ENCODE measurements at places on chromosomes 16 and 17.

DNA sequence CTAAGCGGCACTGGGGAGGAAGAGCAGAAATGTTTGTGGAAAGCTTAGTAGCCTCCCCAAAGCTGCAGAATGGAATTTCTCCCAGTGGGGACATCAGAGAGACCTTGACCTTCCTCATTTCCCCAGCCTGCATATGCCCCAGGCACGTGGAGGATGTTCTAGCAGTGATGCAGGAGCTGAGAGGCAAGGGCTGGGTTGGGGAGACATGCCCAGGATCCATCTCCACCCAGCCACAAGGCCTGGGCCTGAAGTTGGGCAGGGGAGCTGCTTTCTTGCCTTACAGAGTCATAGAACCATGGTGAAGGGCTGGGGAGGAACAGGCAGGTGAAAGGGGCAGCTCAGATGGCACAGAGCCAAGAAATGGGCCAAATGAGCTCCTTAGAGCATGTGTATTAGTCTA is 104.0 kb downstream of the TMEM132E start:
- H3K36me3 ChIP-seq = no peaks in the 10 kb centered on the region
- H3K27ac ChIP-seq = no peak overlapping the region
- DNase-seq = no peak
- H3K27me3 ChIP-seq = no peaks in the 10 kb centered on the region
- H3K4me3 ChIP-seq = no peak overlapping the region

GRCh38 chr16:1036726-1037393 is 35.7 kb upstream of the SSTR5 start:
- no peaks in the 10 kb centered on the region for H3K36me3 ChIP-seq
- no peak overlapping the region for H3K4me3 ChIP-seq
- peaks cover 3% of the 10 kb centered on the region for H3K4me1 ChIP-seq
- H3K27ac ChIP-seq = no peak overlapping the region
- H3K27me3 ChIP-seq = no peaks in the 10 kb centered on the region
- DNase-seq = no peak

DNA sequence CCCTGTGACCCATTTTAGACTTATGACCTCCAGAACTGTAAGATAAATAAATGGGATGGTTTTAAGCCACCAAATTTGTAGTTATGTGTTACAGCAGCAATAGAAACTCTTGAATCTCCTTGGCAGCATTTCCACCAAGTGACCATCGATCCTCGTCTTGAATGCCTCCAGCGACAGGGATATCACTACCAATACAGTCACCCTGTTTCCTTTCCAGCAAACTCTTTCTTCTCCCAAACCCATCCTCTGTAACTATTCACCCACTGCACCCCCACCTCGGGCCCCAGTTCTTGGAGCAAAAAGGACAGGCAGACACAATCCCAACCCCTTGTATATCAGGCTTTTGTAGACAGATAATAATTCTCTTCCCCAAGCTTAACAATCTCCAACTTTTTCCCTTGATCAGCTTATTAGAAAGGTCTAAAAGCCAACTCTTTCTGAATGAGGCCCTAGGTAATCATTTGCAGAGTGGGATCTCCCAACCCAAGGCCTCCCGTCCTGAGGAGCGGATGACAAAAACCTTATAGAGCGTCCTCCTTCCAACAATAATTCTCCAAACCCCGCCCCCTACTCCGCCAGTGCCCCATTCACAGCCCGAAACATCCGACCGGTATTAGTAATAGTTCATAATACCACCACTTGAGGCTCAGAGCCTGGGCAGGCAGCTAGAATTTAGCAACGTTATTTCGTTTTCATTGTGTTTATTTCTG is 14.7 kb upstream of the PLLP start:
- no peaks in the 10 kb centered on the region for H3K36me3 ChIP-seq
- DNase-seq = no peak
- H3K4me3 ChIP-seq = peak overlapping the region; percentile 56
- H3K27ac ChIP-seq = no peak overlapping the region
- peaks cover 14% of the 10 kb centered on the region for H3K4me1 ChIP-seq

- H3K27me3 ChIP-seq = no peaks in the 10 kb centered on the region
- peaks cover 11% of the 10 kb centered on the region for H3K4me1 ChIP-seq
- H3K4me3 ChIP-seq = no peak overlapping the region
- DNase-seq = no peak
- peak overlapping the region; percentile 73 for H3K27ac ChIP-seq
These were observed 10.5 kb upstream of the TEKT3 start for GRCh38 chr17:15351925-15352324.

DNA sequence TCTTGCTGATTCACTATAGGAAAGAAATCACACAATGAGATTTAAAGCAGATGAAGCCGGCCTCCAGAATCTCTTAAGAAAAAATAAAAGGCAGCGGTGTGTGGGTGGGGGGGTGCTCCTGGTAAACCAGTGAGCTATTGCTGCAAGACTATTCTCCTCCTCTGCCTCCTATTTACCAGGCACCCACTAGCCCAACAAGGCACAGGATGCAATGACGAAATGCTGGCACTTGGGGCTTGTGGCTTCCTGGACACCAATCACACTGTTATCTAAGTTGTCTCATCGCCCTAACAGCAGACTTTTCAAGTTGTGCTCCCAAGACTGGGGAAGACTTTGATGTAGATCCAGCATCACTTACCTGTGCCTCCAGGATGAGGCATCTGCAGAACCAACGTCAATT is 50.2 kb upstream of the NDRG4 start:
- H3K27ac ChIP-seq = no peak overlapping the region
- DNase-seq = no peak
- H3K36me3 ChIP-seq = no peaks in the 10 kb centered on the region
- H3K4me3 ChIP-seq = no peak overlapping the region
- no peaks in the 10 kb centered on the region for H3K27me3 ChIP-seq
- no peaks in the 10 kb centered on the region for H3K4me1 ChIP-seq

GRCh38 chr16:87836844-87837581 is 32.3 kb downstream of the SLC7A5 start:
- H3K4me1 ChIP-seq = no peaks in the 10 kb centered on the region
- H3K27me3 ChIP-seq = no peaks in the 10 kb centered on the region
- peaks cover 98% of the 10 kb centered on the region for H3K36me3 ChIP-seq

DNA sequence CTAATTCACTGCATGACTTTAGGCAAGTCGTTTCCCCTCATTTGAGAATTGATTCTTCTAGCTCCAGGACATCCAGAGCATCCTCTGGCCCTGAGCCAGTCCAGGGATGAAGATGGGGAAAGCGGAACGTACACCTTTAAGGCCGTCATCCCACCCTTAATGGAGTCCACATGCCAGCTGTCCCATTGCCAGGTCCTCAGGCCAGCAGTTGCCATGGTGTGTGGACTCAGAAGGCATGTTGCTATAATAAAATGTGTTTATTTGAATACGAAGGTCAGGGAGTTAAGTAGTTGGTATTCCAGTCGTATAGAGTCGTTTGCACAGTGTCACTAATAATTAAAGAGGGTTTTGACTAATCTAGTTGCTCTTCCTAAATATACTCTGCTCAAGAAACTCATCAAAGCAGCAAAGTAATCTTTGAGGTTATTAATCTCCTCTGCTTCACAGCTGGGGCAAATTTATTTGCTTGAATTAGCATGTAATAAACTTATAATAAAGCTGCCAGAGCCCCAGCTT is 30.4 kb downstream of the CCDC182 start:
- no peaks in the 10 kb centered on the region for H3K27me3 ChIP-seq
- no peaks in the 10 kb centered on the region for H3K4me1 ChIP-seq
- no peaks in the 10 kb centered on the region for H3K36me3 ChIP-seq
- no peak overlapping the region for H3K4me3 ChIP-seq
- no peak for DNase-seq
- no peak overlapping the region for H3K27ac ChIP-seq

- no peaks in the 10 kb centered on the region for H3K4me1 ChIP-seq
- no peak overlapping the region for H3K27ac ChIP-seq
- peak; percentile 90 for DNase-seq
- no peak overlapping the region for H3K4me3 ChIP-seq
- H3K27me3 ChIP-seq = no peaks in the 10 kb centered on the region
These were observed 11.5 kb downstream of the FLII start for GRCh38 chr17:18246880-18247612.

GRCh38 chr16:3029491-3030221 is 5.8 kb downstream of the THOC6 start:
- peak; percentile 51 for DNase-seq
- H3K27ac ChIP-seq = no peak overlapping the region
- peaks cover 22% of the 10 kb centered on the region for H3K36me3 ChIP-seq
- H3K4me1 ChIP-seq = peaks cover 7% of the 10 kb centered on the region

- no peak overlapping the region for H3K4me3 ChIP-seq
- peak; percentile 20 for DNase-seq
- peaks cover 8% of the 10 kb centered on the region for H3K4me1 ChIP-seq
- H3K27ac ChIP-seq = no peak overlapping the region
- H3K36me3 ChIP-seq = no peaks in the 10 kb centered on the region
- peaks cover 28% of the 10 kb centered on the region for H3K27me3 ChIP-seq
These were observed 40.3 kb downstream of the CBFA2T3 start for GRCh38 chr16:88936556-88937205.

DNA sequence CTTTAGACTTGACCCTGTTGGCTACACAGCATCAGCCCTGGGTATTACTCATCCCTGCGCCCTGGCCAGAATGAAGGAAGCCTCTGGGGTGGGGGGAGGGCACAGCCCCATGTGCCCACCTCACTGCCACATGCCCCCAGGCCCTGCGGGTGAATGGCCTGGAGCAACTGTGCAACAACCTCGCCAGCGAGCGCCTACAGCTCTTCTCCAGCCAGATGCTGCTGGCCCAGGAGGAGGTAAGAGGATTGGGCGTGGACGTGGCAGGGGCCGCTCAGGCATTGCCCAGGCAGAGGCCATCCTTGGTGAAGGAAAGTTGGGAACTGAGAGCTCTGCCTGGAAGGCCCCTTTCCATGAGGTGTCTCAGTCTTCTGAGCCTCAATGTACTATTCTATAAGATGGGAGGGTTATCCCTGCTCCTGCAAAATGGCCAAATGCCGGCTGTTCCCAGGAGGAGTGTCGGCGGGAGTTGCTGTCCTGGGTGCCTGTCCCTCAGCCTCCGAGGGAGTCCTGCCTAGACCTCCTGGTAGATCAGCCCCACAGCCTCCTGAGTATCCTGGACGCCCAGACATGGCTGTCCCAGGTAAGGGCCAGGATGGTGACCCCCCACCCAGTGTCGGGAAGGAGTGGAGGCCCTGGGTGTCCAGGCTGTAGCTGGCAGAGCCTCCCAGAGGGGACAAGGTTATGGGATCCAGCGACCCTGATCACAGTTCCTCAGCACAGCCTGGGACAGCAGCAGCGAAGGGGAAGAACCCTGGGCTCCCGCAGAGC is 8.9 kb downstream of the MYO15B start:
- no peaks in the 10 kb centered on the region for H3K36me3 ChIP-seq
- H3K27me3 ChIP-seq = no peaks in the 10 kb centered on the region
- no peak overlapping the region for H3K4me3 ChIP-seq
- no peak overlapping the region for H3K27ac ChIP-seq
- DNase-seq = no peak
- H3K4me1 ChIP-seq = no peaks in the 10 kb centered on the region

GRCh38 chr17:43949781-43950180 is 4.0 kb downstream of the PYY start:
- H3K36me3 ChIP-seq = no peaks in the 10 kb centered on the region
- H3K27ac ChIP-seq = no peak overlapping the region
- H3K27me3 ChIP-seq = peaks cover 32% of the 10 kb centered on the region
- peaks cover 5% of the 10 kb centered on the region for H3K4me1 ChIP-seq
- no peak overlapping the region for H3K4me3 ChIP-seq

GRCh38 chr17:47184681-47185080 is 4.4 kb downstream of the CDC27 start:
- DNase-seq = no peak
- H3K36me3 ChIP-seq = peaks cover 2% of the 10 kb centered on the region
- no peaks in the 10 kb centered on the region for H3K4me1 ChIP-seq
- no peak overlapping the region for H3K4me3 ChIP-seq

- H3K27me3 ChIP-seq = no peaks in the 10 kb centered on the region
- H3K36me3 ChIP-seq = no peaks in the 10 kb centered on the region
- peaks cover 15% of the 10 kb centered on the region for H3K4me1 ChIP-seq
These were observed at the start of gene CYB561 for GRCh38 chr17:63445954-63446752. Gene CYB561, minus strand, starts transcription at chr17:63446306. Its CDS starts 8,759 bp downstream, at chr17:63437547.

DNA sequence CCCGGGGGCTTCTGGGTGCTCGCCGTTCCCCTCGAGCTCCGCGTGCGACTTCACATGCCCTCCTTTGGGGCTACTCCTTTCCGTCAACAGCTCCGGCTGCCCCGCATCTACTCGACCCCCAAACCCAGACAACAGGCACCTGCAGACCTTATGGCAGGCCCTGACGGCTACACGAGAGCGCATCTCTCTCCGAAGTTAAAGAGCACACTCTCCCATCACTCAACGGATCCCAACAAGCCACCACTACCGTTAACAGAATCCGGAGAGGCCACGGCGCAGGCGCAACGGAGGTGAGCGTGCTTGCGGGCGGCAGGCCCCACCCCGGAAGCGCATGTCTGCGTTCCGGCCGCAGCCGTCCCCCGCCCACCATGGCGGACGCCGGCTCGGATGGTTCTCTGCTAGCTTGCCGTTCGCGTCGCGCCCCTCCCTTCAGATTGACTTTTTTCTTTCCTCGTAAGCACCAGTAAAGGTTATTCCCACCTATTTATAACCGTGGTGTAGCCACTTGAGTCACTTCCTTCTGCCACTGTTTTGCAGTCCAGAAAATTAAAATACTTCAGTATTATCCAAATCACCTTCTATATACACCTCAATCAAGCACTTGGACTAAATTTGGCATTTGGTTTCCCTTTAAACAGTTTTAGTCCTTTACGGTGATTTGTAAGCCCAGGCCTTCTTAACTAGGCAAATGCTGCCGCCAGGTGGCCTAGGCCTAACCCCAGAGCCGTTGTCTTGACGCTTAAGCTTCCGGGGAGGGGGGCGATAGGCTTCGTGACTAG is at the start of gene POLG2:
TSS of gene POLG2 (minus strand) at position 269 of the 779 bp plus-strand sequence. CDS start at position 183, 86 bp downstream.
- DNase-seq = peak; percentile 97
- H3K4me3 ChIP-seq = peak within 1 kb of the TSS; percentile 77
- peaks cover 2% of the 10 kb centered on the region for H3K4me1 ChIP-seq
- peak within 1 kb of the TSS; percentile 77 for H3K27ac ChIP-seq

- no peak overlapping the region for H3K27ac ChIP-seq
- peaks cover 16% of the 10 kb centered on the region for H3K4me1 ChIP-seq
- no peaks in the 10 kb centered on the region for H3K36me3 ChIP-seq
- H3K27me3 ChIP-seq = peaks cover 86% of the 10 kb centered on the region
- DNase-seq = no peak
These were observed 16.1 kb upstream of the HOXB9 start for GRCh38 chr17:48642059-48642842.

DNA sequence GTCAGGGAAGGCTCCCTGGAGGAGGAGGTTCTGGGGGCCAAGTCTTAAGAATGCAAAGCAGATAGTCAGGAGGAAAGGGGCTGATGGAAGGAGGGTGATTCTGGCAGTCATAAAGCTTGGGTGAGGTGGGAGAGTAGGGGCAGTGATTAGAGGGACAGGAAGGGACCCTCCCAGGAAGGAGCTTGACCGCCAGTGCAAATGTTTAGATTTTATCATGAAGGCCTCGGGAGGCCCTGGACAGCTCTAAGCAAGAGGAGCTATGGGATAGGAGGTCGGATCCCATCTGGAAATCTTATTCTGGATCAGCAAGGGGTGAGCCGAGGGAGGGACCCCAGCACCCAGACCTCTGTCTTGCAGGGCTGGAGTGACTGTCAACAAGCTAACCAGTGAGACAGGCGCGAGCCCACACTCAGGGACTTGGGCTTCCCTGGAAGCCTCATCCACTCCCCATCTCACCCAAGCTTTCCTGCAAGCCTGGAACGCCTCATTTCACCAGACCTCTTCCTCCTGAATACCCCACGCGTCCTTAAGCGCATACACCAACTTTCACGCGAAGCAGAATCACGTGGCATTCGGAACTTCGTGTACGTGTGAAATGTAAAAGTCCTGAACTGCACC is 52.0 kb upstream of the CBX4 start:
- peaks cover 4% of the 10 kb centered on the region for H3K4me1 ChIP-seq
- no peak for DNase-seq
- H3K27ac ChIP-seq = no peak overlapping the region
- H3K27me3 ChIP-seq = no peaks in the 10 kb centered on the region
- H3K4me3 ChIP-seq = no peak overlapping the region

GRCh38 chr16:19127205-19127604 is 13.4 kb downstream of the ITPRIPL2 start:
- H3K27me3 ChIP-seq = no peaks in the 10 kb centered on the region
- peaks cover 8% of the 10 kb centered on the region for H3K4me1 ChIP-seq
- H3K27ac ChIP-seq = no peak overlapping the region
- no peak overlapping the region for H3K4me3 ChIP-seq
